ENCODE measurements at places on chromosomes 3 and 15.
A peak's percentile ranks its signal among the peaks of the same experiment; 100 is the strongest.

GRCh38 chr3:77052051-77052501, 12.2 kb downstream of the ROBO2 start:
- DNase-seq: peak; percentile 4

- DNase-seq: no peak
Observed at GRCh38 chr3:36991147-36991546, 1.8 kb downstream of the EPM2AIP1 start.

GRCh38 chr3:46854555-46854991, 8.7 kb downstream of the MYL3 start:
- DNase-seq: no peak

- peak; percentile 65 for DNase-seq
Observed at GRCh38 chr15:80152896-80153876, at the start of gene FAH. Gene FAH (plus strand): TSS chr15:80152999. CDS start chr15:80153055, 56 bp downstream.

- DNase-seq: no peak
Observed at GRCh38 chr3:183328823-183329222, 75.8 kb downstream of the B3GNT5 start.

DNA sequence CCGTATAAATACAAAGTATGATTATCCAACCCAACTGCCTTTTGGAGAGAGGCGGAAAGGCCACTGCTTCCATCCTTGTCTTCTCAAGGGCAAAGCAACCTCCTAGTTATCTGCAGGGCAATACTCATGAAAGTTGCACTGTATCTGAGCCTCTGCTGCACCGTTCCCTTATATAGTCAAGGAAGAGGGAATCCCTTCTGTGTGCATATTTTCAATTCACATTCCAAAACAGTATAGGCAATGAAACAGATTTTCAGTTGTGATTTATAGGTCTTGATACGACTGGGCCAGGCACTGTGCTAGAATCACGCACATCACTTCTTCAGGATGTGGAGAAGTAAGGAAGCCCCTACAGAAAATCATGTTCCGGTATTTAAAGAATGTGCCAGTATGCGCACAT, 455.7 kb downstream of the FOXP1 start:
- DNase-seq: no peak

DNA sequence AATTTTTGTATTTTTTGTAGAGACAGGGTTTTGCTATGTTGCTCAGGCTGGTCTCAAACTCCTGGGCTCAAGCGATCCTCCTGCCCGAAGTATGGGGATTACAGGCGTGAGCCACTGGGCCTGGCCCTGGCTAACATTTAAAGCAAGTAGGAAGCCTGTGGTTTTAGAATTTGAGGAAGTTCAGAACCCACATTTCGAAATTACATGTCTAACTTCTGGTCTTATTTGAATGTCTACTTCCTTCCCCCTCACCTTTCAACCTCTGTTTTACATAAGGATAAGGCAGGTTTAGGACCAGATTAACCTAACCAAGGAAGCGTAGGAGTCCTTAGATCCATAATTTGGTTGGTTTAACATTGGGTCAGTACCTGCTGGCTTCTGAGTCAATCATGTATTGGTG, 120.5 kb upstream of the PROK2 start:
- DNase-seq: peak; percentile 37

DNA sequence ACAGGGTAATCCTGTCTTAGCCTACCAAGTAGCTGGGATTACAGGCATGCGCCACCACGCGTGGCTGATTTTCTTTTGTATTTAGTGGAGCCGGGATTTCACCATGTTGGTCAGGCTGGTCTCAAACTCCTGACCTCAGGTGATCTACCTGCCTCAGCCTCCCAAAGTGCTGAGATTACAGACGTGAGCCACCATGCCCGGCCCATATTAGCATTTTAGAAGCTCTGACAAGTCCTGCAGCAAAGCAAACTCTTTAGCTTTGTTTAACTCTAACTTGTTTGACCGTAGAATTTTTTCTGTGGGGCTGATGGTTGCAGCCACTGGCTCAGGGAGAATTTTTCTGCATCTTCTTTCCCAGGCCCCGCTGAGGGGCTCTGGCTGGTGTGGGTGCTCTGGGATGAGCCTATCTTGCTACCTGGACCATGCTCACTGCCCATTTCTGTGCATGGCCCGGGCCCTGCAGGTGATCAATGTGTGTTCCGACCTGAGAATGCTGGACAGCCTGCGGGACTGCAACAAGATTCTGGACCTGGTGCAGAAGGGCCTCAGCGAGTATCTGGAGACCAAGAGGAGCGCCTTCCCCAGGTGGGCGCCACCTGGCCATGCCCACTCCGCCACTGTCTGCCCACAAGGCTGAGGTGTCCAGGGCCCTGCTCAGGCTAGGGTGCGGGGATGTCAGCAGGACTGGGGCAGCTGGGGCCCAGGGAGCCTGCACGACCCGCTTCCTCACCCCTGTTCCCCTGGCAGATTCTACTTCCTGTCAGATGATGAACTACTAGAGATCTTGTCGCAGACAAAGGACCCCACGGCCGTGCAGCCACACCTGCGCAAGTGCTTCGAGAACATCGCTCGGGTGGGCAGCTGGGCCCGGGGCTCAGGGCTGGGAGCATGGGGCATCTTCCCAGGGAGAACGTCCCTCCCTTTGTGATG, 41.3 kb downstream of the DNAH1 start:
- DNase-seq: no peak
